ENCODE measurements at places on chromosomes 12 and 14.

DNA sequence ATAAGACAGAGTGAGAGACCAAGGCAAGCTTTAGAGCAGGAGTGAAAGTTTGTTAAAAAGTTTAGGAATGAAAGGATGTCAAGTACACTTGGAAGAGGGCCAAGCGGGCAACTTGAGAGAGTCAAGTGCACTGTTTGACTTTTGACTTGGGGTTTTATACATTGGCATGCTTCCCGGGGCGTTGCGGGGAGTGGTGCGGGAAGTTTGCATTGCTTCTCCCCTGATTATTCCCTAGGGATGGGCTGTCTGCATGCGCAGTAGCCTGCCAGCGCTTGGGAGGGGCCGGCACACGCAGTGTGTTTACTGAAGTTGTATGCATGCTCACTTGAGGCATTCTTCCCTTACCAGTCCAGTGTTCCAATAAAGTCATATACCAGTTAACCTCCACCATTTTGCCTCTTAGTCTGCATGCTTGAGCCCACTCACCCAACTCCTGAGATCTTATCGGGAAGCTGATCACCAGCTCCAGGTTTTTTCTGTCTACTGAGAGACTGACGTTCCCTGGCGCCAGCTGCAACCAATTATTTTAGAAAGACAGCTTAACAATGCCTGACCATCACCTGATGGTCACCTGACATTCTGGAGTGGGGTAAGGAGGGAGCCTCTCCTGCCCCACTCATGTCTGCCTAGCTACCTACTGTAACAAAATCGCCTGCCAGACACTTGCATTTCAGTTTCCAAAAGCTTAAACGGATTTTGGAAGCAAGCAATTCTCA, 53.2 kb downstream of the DACT1 start:
- no peak for DNase-seq

DNA sequence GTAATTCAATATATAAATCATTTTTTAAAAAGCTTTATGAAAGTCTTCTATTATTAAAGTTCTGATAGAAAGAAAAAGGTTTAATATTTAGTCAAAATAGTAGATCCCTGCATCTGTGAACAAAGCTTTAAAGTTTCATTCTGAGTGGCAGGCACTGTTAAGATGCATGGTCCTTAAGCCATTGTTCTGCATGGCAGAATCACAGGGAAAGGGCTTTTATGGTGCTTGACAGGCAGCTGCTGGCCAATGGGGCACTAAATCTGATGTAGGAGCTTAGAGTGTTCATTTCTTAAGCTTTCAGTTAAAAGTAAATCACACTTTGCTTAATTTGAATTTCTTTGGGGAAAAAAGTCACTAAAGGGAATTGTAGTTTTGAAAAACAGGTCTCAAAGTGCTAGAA, 148.2 kb downstream of the PLEKHA5 start:
- no peak for DNase-seq

GRCh38 chr12:55938826-55939501, 8.0 kb downstream of the DGKA start:
- no peak for DNase-seq

GRCh38 chr12:8675591-8676036, 13.0 kb upstream of the MFAP5 start:
- no peak for DNase-seq
